ENCODE measurements at places on chromosomes 1 and 21.
A peak's percentile ranks its signal among the peaks of the same experiment; 100 is the strongest.

DNA sequence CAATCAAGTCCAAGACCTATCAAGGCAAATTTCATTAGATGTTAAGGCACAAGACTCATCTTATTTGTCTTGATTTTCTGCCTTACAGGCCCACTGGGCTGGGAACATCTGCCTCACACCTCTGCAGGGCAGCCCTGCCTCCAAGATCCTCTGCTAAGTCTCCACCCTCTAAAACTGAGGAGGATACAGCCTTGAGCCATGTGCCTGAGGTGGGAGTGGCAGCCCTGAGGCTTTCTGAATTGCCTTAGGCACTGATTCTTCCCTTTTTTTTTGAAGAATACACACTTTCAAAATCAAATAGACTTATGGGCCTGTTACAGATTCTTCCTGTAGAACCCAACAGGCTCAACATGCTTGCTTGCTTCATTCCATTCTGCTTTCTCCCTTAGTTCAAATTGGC, 544.3 kb upstream of the ADAMTS5 start:
- no peak for DNase-seq

DNA sequence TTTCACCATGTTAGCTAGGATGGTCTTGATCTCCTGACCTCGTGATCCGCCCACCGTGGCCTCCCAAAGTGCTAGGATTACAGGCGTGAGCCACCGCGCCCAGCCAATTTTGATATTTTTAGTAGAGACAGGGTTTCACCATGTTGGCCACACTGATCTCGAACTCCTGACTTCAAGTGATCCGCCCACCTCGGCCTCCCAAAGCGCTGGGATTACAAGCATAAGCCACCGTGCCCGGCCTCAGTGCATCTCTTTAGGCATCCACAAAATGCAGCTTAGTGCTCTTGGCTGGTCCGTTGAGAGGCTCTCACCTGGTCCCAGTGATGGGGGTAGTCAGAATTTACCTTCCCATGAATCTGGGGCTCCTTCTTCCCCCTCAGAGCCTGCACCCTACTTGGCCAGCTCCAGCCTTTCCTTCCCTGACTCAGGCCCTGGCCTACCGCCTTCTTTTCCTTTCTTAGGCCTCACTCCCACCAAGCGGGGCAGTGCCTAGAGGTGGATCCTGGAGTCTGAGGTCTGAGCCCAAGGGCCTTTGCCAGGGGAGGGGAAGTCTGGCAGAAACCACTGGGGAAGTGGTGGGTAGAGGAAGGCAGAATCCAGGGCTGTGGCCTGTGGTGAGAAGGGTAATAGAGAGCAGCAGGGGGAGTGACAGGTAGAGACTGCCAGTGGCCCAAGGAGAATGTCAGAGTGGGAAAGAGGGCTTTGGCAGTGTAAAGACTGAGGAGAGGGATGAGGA, 3.7 kb downstream of the LENEP start:
- DNase-seq: no peak

DNA sequence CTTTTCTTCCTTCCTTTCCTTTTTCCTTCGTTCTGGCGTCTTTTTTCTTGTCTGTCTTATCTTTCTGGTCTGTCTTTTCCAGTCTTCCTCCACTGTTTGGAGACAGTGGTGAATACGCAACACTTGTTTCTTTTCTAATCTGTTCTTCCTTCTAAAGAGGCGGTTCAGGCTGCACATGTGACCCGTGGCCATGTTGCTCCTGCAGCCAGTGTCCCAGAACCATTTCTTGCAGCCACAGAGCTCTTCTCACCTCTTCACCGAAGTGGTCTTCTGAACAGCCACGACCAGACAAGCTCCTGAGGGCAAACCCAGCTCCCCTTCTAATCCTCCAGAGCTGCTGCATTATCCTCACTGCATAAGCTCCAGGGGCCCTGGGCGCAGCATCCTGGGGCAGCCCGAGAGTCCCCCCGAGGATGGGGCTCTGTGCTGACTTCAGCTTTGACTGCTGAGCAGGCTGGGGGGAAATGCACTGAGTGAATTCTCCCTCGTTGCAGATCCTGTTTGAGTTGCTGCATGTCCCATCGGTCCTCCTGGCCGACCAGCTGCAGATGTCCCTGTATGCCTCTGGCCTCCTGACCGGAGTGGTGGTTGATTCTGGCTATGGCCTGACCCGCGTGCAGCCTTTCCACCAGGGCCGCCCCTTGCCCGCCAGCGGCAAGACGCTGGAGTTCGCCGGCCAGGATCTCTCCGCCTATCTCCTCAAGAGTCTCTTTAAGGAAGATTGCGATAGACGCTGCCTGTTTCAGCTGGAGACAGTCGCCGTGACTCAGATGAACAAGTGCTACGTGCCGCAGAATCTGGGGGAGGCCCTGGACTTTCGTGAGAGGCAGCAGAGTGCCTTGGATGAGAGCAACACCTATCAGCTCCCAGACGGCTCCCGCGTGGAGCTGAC, 70.4 kb downstream of the ACTL8 start:
- peak; percentile 81 for DNase-seq

GRCh38 chr21:45030682-45031570, 43.5 kb upstream of the ADARB1 start:
- no peak for DNase-seq

DNA sequence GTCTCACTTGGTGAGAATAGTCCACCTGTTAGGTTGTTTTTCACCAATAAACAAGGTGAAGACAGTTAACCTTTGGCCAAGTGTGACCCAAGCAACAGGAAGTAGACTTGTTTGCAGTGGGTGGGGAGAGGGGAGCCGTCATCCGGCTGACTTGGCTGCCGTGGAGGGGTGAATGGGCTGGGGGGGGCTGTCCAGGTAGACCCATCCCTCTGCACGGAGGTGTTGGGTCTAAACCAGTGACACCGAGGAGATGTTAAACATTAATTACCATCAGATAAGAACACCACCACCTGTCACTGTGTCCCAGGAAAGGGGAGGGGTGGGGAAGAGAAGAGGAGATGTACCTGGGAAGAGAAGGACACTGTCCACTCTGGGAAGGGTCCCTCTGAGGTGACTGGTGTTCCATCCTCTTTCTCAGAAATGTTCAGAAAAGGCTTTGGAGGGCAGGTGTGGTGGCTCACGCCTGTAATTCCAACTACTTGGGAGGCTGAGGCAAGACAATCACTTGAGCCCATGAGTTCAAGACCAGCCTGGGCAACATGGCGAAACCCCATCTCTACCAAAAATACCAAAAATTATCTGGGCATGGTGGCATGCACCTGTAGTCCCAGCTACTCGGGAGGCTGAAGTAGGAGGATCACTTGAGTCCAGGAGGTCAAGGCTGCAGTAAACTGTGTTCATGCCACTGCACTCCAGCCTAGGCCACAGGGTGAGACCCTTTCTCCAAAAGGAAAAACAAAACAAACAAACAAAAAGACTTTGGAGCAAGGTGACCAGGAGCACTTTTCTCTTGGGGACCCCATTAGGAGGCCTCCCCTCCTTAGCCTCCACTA, 6.7 kb upstream of the MYOM3 start:
- no peak for DNase-seq

DNA sequence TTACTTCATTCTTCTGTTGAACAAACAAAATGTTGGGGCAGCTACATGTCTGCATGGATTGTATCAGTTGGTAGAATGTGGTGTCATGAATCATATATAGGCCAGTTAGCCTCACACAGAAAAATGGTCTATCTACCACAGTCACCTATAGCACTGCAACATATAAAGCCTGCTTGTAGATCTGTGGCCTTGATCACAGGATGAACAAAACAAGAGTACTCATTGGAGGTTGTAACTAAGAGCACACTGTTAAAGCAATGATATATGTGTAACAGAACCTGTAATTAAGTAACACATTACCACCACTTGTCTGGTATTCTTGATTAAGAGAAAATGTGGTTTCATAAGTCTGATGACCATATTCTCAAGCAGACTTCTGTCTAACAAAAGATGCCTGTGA, 167.3 kb upstream of the SGIP1 start:
- no peak for DNase-seq

DNA sequence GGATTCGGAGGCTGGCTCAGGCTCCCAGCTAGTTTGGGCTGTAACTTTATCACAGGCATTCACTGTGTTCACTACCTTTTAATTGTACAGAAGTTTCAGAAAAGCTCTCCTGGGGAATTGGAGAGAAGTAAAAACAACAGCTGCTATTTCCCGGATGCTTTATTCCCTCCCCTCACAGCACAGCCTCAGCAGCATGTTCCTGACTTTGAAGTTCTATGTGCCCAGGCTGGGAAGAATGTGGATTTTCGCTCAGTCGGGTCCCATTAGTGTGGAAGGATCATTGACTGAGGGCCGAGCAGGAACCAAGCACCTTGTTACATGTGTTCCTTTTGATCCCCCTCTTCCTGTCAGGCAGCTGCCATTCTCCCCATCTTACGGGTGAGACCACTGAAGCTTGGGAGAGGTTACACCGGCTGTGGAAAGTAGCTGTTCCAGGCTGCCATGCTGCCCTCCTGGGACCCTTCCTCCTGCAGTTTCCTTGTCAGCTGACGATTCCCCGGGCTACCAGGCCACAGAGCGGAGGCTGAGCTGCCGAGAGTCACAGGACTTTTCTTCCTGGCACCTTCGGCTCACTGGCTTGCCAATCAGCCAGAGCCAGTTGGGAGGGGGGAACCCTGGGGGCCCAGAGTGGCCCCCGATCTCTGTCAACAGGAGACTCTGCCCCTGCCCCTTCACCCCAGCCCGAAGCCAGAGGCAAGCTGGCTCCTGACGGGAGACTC, 223.1 kb upstream of the TMEM51 start:
- no peak for DNase-seq

- DNase-seq: no peak
Measured at GRCh38 chr1:38183096-38183495, 136.5 kb upstream of the POU3F1 start.

- no peak for DNase-seq
Measured at GRCh38 chr1:41915786-41916571, 2.7 kb downstream of the HIVEP3 start.

DNA sequence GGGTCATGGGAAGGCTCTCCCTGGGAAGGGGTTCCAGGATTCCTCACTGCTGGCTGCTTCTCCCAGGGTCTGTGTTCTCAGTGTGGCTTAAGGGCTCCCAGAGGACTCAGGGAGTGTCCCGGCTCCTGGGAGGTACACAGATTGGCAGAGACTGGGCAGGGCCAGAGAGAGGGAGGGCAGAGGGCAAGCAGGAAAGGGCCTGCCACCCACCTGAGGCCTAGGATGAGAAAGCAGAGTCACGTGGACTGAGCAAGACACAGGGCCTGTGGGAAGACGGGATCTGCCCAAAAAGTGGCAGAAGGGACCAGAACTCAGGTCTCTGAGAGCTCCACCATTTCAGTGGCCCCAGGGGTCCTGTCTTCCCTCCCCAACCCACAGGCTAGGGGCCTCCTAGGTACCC, 871 bp downstream of the SLFNL1 start:
- DNase-seq: no peak

- no peak for DNase-seq
Measured at GRCh38 chr21:44687671-44688070, 5.7 kb upstream of the KRTAP12-1 start.

DNA sequence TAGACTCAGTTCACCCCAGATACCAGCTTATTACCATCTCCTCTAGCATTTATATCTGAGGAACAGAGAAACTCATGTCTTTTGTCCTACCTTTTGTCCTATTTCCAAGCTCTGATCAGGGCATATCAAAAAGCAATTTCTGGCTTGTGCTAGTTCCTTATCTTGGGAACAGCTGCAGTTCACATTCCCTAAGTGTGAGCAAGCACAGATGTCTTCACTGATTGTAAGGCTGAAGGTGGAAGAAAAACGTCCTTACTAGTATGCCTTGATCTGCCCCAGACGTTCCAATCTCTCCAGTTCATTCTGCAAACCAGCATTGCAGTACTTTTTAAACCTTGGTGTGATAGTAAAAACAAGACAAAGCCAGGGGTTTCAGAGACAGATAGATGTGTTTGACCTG, 139.8 kb downstream of the NCAM2 start:
- DNase-seq: no peak

GRCh38 chr1:63327417-63328054, 5.2 kb downstream of the FOXD3 start:
- peak; percentile 83 for DNase-seq

- DNase-seq: no peak
Measured at GRCh38 chr21:34941162-34941561, 107.9 kb downstream of the RUNX1 start.

GRCh38 chr1:24101796-24102586, 9.9 kb downstream of the MYOM3 start:
- no peak for DNase-seq

GRCh38 chr1:228938537-228938901, 203.2 kb downstream of the RHOU start:
- DNase-seq: no peak

GRCh38 chr1:84742653-84743052, 52.4 kb upstream of the SSX2IP start:
- DNase-seq: no peak

DNA sequence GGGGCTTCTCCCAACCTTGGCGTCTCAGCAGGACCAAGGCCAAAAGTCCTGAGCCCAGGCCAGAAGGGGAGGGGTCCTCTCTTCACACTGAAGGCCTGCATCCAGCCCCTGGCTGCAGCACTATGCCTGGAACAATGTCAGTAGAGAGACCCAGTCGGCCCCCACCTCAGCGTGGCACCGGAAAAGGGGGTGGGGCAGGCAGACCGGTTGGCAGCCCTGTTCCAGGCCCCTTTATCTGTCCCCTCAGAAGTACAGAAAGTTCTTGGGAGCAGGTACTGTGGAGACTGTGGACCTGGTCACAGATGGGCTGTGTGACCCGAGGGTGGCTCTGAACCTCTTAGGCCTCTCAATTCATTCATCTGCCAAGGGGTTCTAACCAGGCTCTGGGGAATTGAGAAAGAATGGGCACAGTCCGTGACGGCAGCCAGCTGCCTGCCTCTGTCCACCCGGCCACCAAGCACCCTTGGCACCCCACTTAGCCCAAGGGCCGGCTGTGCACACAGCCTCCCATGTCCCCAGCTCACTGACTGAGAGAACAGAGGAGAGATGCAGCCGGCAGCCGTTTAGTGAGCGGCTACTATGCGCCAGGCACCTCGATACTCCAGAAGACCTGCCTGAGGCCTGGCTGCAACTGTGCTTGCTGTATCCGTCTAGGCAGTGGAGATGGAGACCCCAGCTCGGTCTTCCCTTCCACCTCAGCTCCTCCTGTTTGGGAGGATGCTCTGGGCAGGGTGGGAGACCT, 23.9 kb downstream of the RUNX3 start:
- DNase-seq: no peak

DNA sequence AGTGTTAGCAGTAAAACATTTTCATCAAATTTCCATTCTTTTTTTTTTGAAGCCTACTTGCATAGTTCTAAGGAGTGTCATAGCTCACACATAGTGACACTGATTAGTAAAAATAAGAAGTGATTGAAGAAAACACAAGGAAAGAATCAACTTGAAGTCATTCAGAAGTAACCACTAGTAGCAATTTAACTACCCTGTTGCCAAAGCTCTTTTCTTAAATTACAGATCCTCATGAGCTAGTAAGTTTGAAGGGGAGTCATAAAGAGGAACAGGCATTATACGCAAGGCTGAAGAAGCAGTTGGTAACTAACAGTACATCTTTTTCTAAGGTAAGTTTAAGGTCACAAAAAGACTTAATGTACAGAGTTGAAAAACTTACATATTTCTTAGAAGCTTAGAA, 332.2 kb downstream of the CHRM3 start:
- DNase-seq: no peak

DNA sequence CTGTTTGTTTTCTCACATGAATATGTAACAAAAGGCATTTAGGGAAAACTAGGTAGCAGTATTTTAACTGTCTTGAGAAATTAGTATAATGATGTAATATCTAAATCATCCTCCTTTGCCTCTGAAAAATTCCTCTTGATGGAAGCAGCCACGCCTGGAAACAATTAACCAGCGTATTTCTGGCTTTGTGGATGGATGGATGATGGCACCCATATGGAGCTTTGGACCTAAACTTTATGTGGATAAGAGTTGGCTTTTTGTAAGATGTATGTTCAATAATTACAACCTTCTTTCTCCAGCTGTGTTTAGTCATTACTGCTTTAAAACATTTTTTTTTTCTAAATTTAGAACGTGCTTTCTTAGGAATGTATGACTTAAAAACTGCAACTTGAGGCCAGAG, 12.7 kb downstream of the CDCA8 start:
- DNase-seq: no peak
